ENCODE measurements at places on chromosomes 6 and 20.

DNA sequence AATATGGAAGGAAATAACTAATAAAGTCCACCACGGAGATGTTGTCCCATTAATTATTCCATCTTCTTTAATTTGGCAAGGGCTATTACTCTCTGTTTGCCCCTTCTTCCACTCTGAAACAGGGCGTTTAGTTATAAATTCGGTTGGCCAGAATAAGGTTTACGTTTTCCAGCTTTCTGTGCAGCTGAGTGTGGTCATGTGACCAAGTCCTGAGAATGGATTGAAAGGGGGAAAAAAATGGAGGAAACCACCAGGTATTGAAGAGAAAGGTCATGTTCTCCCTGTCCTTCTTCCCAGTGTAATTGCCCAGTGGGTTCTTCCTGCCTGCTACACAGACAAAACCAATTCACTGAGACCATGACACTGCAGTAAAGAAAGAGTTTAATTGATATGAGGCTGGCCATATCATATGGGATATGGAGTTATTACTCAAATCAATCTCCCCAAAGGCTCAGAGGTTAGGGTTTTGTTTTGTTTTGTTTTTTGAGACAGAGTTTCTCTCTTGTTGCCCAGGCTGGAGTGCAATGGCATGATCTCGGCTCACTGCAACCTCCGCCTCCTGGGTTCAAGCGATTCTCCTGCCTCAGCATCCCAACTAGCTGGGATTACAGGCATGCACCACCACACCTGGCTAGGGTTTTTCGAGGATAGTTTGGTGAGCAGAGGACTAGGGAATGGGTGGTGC is 14.3 kb upstream of the TBC1D22B start:
- DNase-seq: no peak

DNA sequence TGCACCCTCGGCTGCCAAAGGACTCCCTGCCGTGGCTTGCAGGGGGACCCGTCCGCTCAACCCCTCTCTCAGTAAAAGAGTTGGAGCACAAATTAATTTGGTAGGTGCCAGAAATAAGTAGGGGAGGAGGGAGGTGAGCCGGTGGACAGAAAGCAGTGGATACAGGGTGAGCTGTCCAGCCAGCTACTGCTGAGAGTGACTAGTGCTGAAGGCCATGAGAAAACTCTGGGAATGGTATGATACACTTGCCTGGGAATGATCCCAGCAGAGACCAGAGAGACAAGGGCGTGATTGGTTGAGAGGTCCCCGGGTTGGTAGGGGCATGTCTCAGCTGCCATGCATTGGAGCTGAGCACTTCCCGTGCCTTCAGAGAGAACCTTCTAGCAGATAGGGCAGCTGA is 15.7 kb downstream of the FOXQ1 start:
- DNase-seq: no peak

- no peak for DNase-seq
Observed at GRCh38 chr6:108764580-108764950, 83.7 kb upstream of the ARMC2 start.

DNA sequence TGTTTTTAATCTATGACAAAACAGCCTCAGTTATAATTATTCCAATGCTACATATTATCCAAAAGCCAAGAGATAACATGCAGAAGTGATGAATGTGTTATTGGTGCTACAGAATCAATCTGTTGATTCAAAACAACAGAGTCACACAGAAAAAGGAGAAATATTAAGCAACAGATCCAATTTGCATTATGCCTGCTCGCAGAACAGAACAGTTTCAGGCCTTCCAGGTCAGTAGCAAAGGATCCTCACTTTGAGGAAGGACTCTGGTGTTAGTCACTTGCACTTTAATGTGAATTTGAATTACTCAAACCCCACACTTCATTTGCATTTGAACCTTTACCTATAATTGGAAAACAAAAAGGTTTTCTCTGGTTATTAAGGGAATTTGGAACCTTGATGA is 198.6 kb upstream of the NT5E start:
- DNase-seq: no peak

GRCh38 chr20:22293886-22294285 is 290.5 kb downstream of the FOXA2 start:
- DNase-seq: no peak

DNA sequence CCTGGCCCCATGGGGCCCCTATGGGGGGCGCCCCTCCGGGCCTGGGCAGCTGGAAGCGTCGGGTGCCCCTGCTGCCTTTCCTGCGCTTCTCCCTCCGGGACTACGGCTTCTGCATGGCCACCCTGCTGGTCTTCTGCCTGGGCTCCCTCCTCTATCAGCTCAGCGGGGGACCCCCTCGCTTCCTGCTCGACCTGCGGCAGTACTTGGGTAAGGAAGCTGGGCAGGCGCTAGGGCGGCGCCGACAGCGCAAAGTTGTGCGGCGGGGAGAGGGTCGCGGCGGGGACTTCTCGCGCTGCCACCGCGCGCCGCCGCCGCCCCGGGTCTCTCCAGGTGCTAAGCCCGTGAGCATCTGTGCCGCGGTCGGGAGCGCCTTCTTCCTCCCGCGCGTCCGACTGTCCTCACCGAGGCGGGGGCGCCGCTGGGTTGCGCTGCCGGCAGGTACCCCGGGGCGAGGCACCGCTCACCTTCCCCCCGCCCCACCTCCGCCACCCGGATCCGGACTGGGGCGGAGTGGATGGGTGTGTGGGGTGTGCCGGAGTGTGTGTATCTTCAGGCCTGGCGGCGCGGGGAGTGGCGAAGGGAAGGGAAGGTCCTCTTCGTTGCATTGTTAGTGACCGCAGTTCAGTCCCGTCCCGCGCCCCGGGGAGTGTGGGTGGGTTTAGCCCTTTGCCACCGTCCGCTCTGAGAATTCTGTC is 788 bp downstream of the UST start:
- peak; percentile 64 for DNase-seq

DNA sequence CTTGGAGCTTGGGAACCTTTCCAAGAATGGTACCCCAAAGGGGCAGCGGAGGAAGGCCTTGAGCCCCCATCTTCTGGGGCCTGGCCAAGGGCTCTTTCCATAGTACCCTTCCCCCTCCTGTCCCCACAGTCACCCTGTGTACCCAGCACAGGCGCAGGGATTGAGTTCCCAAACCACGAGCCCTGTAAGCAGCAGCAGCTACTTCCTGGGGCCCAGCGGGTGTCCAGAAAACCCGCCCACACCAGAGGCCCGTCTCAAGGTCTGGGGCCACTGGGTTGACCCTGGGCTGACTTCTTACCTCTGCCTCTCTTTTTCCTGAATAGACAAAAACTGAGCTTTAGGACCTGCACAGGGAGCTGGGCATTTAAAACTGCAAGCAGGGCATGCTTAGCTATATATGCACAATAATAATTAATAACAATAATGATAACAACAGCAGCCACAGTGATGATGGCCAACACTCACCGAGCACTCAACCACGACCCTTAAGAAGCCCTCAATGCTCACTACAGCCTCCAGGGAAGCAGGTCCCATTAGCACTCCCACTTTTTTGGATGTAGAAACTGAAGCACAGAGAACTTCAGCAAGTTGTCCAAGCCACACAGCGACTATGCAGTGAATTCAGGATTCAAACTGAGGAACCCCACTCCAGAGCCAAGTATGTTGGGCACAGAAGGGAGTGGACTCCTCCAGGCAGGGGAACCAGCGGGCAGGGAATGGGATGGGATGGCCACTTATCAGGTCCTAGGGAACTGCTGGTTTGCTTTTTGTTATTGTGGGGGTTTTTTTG is 14.5 kb downstream of the NOL4L start:
- DNase-seq: no peak

DNA sequence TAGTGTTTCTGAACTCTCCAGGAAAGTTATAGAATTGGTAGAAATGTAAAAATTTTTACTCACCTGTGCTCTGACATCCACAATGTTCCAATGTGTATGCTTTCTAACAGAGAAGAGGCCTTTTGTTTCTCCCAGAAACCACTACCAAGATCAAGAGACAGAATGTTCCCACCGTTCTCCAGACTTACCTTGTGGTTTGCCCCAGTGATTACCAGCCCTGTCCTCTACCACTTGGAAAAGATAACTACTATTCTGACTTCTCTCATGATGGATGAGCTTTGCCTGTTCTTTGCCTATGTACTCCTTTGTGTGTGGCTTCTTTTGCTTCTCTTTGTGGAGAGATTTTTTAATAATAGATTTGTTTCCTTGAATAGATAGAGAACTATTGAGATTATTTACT is 173.0 kb upstream of the SCGN start:
- no peak for DNase-seq

GRCh38 chr6:118896339-118897136 is 2.6 kb downstream of the ASF1A start:
- no peak for DNase-seq

DNA sequence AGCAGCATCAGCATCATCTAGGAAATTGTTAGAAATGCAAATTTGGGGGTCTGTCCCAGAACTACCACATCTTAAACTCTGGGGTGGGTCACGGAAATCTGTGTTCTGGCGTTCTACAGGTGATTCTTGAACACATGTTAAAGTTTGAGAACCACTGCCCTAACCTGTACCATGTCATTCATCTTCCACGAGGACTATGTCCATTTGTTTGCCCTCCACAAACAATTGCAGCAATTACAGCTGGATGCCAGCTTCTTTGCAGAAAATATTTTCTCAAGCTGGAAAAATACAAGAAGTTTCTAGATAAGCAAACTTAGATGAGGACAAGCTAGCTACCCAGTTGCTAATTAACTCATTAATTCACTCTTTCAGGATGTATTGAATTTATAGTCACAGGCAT is 54.1 kb downstream of the MAFB start:
- DNase-seq: no peak

- no peak for DNase-seq
Observed at GRCh38 chr6:105109955-105110895, 69.6 kb downstream of the POPDC3 start.

GRCh38 chr6:83114164-83114563 is 46.7 kb downstream of the DOP1A start:
- DNase-seq: no peak

DNA sequence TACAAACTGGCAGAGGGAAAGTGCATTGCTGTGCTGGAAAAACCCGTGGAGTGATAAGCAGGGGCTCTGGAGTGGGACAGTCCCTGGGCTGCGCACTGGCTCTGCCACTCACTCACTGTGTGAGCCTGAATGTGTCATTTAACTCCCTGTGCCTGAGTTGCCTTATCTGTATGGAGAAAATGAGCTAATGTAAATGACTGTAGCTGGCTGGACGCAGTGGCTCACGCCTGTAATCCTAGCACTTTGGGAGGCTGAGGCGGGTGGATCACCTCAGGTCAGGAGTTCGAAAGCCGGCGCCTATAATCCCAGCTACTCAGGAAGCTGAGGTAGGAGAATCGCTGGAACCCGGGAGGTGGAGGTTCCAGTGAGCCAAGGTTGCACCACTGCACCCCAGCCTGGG is 18.4 kb upstream of the RPN2 start:
- no peak for DNase-seq

GRCh38 chr6:9225441-9225871 is 790.1 kb upstream of the SLC35B3 start:
- DNase-seq: no peak

- DNase-seq: no peak
Observed at GRCh38 chr6:155196911-155197310, 66.9 kb upstream of the CLDN20 start.

DNA sequence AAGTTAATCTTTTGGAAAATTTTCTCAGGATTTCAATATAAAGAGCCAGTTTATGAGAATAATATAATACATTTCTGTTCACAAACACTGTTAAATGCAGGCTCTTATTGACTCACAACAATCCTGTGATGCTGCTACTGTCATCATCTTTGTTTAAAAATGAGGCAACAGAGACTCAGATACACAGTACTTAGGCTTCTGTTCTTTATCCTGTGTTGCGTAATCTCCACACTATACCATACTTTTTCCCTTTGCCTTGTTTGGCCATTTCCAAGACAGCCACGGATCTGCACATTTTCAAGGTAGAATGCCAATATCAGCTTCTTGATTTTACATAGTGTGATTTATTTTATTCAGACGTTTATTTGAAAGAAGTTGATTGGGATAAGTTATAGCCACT is 699.0 kb upstream of the CITED2 start:
- no peak for DNase-seq

- no peak for DNase-seq
Observed at GRCh38 chr6:4358414-4359107, 223.2 kb upstream of the ECI2 start.

- no peak for DNase-seq
Observed at GRCh38 chr6:165117121-165117520, 192.3 kb downstream of the C6orf118 start.

DNA sequence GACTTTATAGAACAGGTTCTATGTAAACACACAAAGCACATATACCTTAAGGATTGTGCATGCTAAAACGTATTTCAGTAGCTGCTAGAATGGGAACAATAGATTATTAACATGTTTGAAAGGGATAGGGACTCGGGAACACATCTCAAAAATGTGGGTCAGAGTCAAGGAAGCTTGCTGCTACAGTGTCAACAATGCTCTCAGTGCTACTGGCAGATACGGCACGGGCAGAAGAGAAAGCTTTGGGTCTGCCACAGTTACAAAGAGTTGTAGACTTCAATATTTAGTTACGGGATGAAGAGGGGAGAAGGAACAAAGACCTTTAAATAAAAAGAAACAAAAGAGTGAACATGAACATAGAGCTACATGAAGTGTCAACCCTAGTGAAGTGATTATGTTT is 170.5 kb downstream of the BACH2 start:
- DNase-seq: no peak
